ENCODE measurements at places on chromosomes 5 and 9. TPM values are rescaled to one million over a fixed set of nuclear protein-coding genes. Genes with fewer than 3 reads are reported as not detected.

The SHC3 gene
- 7.1 TPM for total RNA-seq

DNA sequence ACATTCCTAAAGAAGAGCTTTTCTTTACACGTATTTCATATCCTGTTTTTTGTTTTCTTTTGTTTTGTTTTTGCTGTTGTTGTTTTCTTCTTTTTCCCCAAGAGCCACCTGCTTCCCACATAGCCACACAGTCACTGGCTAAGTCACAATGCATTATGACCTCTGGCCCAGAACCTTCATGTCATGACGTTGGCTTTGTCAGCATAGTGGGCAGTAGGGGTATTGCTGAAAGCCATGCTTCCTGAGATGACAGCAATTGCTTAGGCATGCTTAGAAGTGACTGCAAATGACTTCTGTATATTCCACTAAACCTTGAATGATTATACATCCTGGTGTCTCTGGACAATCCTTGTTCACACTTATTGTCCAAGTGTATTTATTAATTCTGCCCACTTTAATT lies 375.8 kb downstream of the TAF11L14 start:
- no peaks in the 10 kb centered on the region for H3K4me1 ChIP-seq
- no peaks in the 10 kb centered on the region for H3K27me3 ChIP-seq
- no peak overlapping the region for H3K4me3 ChIP-seq
- DNase-seq: no peak
- H3K27ac ChIP-seq: no peak overlapping the region

The TMCO6 gene
- 21.9 TPM for total RNA-seq

GRCh38 chr9:125906893-125907292 lies 159.7 kb downstream of the PBX3 start:
- DNase-seq: no peak
- H3K27ac ChIP-seq: no peak overlapping the region
- no peak overlapping the region for H3K4me3 ChIP-seq
- H3K4me1 ChIP-seq: peaks cover 5% of the 10 kb centered on the region
- no peaks in the 10 kb centered on the region for H3K27me3 ChIP-seq

GRCh38 chr5:68267066-68267465 lies 51.5 kb downstream of the PIK3R1 start:
- no peaks in the 10 kb centered on the region for H3K36me3 ChIP-seq
- DNase-seq: no peak
- peaks cover 4% of the 10 kb centered on the region for H3K4me1 ChIP-seq
- H3K27ac ChIP-seq: no peak overlapping the region

DNA sequence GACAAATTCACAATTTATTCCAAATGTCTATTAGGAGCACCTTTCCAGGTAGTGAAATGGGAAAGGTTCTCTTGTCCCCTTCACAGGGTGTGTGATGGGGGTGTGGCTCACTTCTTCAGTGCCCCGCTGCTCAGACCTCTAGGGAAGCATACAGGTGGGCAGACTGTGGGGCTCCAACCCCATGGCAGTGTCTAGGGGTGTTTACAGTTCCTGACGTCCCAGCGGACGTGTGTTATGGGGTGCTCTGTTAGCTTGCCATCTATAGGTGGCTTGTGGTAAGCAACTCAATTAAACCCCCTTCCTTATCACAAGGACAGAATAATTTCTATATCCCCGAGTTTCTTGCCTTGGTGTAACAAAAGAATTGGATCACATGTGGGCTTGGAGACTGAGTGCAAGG lies 67.4 kb upstream of the SPINK5 start:
- DNase-seq: no peak
- H3K36me3 ChIP-seq: no peaks in the 10 kb centered on the region
- no peak overlapping the region for H3K4me3 ChIP-seq
- no peak overlapping the region for H3K27ac ChIP-seq

The DRD1 gene
- 0.19 TPM for total RNA-seq

The PCDHGA11 gene
- 8.2 TPM for total RNA-seq

DNA sequence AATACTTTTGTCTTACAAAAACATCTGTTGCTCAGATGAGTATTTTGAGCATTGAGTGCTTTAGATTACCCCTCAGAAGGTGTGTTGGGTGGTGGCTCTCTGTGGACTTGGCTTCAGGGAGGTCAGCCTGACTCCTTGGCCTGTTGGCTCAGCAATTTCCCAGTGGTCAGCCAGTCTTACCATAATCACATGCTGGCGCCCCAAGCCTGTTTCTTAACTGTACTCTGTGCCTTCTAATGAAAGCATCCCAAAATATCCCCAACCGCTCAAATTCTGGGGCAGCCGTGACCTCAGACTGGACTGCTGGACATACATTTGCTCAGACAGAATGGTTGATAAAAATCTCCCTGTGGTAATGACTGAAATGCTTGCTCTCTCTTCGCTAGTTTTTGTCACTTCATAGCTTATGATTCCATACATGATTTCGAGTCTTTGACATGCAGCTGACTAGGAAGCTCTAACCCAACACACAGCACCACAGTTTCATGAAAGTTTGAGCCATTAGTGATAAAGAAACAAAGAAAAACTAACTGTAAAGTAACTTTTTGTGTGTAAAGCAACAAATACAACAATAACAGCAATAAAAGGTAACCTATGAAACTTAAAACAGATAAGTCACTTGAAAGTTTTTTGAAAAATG lies 562.2 kb upstream of the MEF2C start:
- no peak for DNase-seq
- no peaks in the 10 kb centered on the region for H3K4me1 ChIP-seq
- H3K27me3 ChIP-seq: no peaks in the 10 kb centered on the region
- H3K4me3 ChIP-seq: no peak overlapping the region
- H3K27ac ChIP-seq: no peak overlapping the region

DNA sequence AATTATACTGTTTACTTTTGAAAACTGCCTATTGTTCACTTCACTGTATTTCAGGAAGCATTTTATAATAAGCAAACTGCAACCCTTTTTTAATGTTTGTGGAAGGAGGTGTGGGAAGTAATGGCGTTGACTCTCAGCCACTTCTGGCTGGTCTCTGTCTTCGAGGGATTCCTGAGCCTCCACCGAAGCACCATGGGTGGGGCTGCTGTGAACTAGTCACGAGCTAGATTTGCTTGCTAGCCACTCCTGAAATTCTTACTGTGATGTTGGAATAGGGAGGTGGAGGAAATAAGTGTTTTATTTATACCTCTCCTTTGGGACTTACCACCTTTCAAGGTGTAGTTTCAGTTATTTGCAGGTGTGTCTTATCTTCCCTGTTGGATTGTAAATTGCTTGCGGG lies 26.8 kb downstream of the PIP5K1B start:
- no peaks in the 10 kb centered on the region for H3K27me3 ChIP-seq
- H3K4me3 ChIP-seq: no peak overlapping the region
- DNase-seq: no peak
- H3K36me3 ChIP-seq: no peaks in the 10 kb centered on the region

- no peak overlapping the region for H3K27ac ChIP-seq
- H3K4me1 ChIP-seq: no peaks in the 10 kb centered on the region
- no peak for DNase-seq
Observed at GRCh38 chr5:132480893-132481595, 9.5 kb downstream of the IRF1 start.

GRCh38 chr9:27339661-27340284 lies 42.8 kb upstream of the EQTN start:
- no peaks in the 10 kb centered on the region for H3K27me3 ChIP-seq
- no peaks in the 10 kb centered on the region for H3K36me3 ChIP-seq
- H3K27ac ChIP-seq: no peak overlapping the region
- no peak for DNase-seq
- no peak overlapping the region for H3K4me3 ChIP-seq
- H3K4me1 ChIP-seq: peaks cover 16% of the 10 kb centered on the region

- peak; percentile 17 for DNase-seq
- H3K36me3 ChIP-seq: no peaks in the 10 kb centered on the region
- H3K4me1 ChIP-seq: no peaks in the 10 kb centered on the region
- H3K4me3 ChIP-seq: peak overlapping the region; percentile 64
- peaks cover 26% of the 10 kb centered on the region for H3K27me3 ChIP-seq
- no peak overlapping the region for H3K27ac ChIP-seq
Observed at GRCh38 chr5:123035918-123036390, 571 bp downstream of the PPIC start.

DNA sequence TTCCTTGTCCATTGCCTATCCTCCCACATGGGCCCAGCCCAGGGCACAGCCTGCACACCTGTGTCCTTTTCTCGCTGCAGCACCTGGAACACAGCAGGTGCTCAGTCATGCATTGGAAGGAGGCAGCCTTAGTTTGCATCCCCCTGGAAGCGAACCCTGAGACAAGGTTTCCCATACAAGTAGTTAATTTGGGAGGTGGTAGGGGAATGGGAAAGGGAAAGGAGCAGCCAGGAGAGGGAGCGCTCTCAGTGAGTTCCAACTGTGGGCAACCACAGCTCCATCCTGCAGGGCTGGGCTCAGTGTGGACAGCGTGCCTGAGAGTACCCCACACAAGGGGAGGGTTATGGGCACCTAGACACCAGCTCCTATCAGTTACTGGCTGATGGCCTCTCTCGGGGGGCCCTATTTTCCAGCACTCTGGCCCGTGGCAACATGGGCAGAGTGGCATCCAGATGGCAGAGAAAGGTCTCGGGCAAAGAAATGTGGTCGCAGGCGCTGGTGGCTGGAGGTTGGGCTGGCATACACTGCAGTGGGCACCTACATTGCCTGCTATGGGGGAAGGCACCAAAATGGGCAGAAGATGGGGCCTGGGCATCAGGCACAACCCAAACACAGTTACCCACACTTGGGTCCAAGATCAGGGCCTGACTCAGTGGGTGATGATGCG lies 50.1 kb downstream of the TSPAN17 start:
- H3K4me3 ChIP-seq: no peak overlapping the region
- DNase-seq: no peak
- H3K36me3 ChIP-seq: no peaks in the 10 kb centered on the region
- H3K27ac ChIP-seq: no peak overlapping the region
- H3K4me1 ChIP-seq: peaks cover 43% of the 10 kb centered on the region

GRCh38 chr9:105390871-105391270 lies 57.0 kb upstream of the FSD1L start:
- H3K27me3 ChIP-seq: no peaks in the 10 kb centered on the region
- no peaks in the 10 kb centered on the region for H3K36me3 ChIP-seq
- no peak overlapping the region for H3K4me3 ChIP-seq
- no peak overlapping the region for H3K27ac ChIP-seq

The NR6A1 gene
- 237 TPM for total RNA-seq

The SLCO6A1 gene
- 0.54 TPM for total RNA-seq

GRCh38 chr5:179816796-179817469 lies 3.8 kb upstream of the SQSTM1 start:
- peak overlapping the region; percentile 62 for H3K4me3 ChIP-seq
- DNase-seq: peak; percentile 77
- no peak overlapping the region for H3K27ac ChIP-seq
- H3K27me3 ChIP-seq: peaks cover 4% of the 10 kb centered on the region
- H3K36me3 ChIP-seq: no peaks in the 10 kb centered on the region

- H3K27ac ChIP-seq: no peak overlapping the region
- DNase-seq: no peak
- no peaks in the 10 kb centered on the region for H3K27me3 ChIP-seq
- no peak overlapping the region for H3K4me3 ChIP-seq
- no peaks in the 10 kb centered on the region for H3K36me3 ChIP-seq
Observed at GRCh38 chr5:77355080-77355479, 137.0 kb downstream of the WDR41 start.

DNA sequence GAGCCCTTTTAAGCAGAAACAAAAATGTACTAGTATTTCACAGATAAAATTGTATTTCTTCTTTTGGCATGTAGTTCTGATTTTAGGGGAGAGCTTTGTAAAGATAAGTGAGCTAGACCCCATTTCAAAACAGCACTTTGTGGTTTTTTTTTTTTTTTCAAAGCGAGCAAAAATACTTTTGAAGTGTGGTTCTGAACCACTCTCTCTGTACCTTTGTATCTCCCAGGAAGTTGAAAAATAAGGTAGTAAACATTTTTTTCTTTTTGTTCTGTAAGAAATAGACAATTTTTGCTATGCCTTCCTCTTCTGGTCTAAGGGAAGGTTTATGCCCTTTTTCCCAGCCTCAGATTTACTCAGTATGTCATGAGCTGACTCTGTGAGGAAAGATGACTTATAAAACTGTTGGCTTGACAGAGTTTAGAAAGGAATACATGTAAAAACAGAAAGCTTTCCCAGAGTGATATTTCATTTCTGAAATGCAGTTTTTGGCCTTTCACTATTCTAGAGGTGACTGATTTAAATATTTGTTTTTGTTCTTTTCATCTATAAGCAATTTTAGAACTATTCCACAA lies 12.5 kb downstream of the ERCC6L2 start:
- no peaks in the 10 kb centered on the region for H3K4me1 ChIP-seq
- H3K4me3 ChIP-seq: no peak overlapping the region
- no peaks in the 10 kb centered on the region for H3K27me3 ChIP-seq
- H3K36me3 ChIP-seq: no peaks in the 10 kb centered on the region
- DNase-seq: no peak
- H3K27ac ChIP-seq: no peak overlapping the region

DNA sequence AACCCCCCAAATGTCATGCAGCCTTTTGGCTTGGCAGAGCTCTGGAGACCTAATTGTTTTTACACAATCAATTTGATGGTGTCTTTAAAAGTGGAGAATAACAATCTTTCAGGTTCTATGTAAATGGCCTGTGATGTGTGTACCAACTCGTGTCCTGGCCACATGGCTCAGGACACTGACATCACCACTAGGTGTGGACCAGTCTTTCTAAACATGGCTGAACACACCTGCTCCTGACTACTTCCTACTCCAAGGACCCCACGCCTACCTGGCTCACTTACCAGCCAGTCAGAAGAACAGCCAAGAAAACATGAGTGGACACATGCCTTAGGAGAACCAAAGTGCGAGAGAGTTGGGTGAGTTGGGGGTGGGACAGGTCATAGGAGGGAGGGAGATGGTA lies 71.2 kb downstream of the WDR41 start:
- no peak overlapping the region for H3K27ac ChIP-seq
- H3K4me1 ChIP-seq: no peaks in the 10 kb centered on the region
- H3K4me3 ChIP-seq: no peak overlapping the region

GRCh38 chr5:141958113-141958512 lies at the start of gene PCDH12:
Gene PCDH12, minus strand, starts transcription at chr5:141958202. Its CDS starts 351 bp downstream, at chr5:141957851.
- no peak within 1 kb of the TSS for H3K4me3 ChIP-seq
- peaks cover 2% of the 10 kb centered on the region for H3K4me1 ChIP-seq
- DNase-seq: no peak
- no peaks in the 10 kb centered on the region for H3K27me3 ChIP-seq
- no peaks in the 10 kb centered on the region for H3K36me3 ChIP-seq

DNA sequence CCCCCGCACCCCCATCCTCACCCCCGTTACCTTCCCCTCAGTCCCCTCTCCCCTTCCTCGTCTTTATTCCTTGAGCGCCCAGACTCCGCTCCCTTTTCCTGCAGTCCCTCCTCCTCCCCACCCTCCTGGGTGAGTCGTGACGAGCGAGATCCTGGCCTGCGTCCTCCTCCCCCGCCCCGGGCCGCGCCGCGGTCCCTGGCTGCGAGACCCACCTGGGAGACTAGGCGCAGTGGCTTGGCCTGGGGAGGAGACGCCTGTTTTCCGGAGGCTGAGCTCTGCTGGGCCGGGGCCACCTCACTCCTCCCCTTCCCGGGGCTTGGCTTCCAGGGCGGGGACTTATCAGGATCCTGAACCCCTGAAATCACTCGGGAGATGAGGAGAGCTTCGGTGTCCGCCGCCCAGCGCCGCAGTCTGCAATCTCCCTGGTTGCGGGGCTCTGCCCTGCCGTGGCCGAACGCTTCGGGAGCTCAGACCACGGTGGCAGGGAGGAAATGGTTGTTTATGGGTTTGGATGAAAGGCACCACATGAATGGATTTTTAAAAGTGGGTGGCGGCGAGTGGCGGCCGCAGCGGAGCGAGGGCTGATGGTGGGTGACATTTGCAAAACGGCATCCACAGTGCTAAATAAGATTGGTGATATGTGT lies 984 bp downstream of the STXBP1 start:
- no peak for DNase-seq
- H3K4me3 ChIP-seq: peak overlapping the region; percentile 80
- peaks cover 6% of the 10 kb centered on the region for H3K27me3 ChIP-seq

All from H1 (cell line).